ENCODE measurements at places on chromosomes 11 and 22.
A peak's percentile ranks its signal among the peaks of the same experiment; 100 is the strongest.

DNA sequence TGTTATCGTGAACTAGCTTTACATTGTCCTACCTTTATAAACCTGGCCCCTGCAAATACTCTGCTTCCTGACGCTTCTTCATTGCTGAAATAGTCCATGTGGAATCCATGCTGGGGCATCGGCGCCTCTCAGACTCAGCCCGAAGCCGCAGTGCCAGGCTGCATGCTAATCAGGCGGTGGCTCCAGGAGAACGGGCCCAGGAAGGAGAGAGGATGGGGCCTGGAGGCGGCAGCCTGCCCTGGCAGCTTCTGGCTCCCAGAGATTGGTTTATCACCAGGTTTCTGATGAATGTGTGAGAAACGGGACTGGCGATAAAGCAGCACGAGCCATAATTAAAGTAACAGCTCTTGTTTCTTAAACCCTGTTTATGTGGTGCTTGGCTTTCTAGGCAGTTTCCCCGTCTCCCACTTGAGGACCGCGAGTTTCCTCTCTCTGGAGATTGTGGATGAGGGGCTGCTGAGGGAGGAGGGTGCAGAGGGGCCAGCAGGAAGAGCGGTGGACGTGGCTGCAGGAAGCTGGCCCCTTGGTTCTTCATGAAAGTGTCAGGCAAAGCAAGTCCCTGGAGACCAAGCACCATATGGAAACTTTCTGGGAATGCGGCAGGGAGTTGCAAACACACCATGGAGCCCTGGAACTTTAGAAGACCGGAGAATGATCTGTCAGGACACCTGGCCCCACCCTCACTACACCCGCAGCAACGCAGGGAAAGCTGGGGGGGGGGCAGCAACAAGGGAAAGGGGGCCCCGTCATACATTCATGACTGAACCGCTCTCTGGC lies 93.4 kb downstream of the NTM start:
- DNase-seq = no peak

DNA sequence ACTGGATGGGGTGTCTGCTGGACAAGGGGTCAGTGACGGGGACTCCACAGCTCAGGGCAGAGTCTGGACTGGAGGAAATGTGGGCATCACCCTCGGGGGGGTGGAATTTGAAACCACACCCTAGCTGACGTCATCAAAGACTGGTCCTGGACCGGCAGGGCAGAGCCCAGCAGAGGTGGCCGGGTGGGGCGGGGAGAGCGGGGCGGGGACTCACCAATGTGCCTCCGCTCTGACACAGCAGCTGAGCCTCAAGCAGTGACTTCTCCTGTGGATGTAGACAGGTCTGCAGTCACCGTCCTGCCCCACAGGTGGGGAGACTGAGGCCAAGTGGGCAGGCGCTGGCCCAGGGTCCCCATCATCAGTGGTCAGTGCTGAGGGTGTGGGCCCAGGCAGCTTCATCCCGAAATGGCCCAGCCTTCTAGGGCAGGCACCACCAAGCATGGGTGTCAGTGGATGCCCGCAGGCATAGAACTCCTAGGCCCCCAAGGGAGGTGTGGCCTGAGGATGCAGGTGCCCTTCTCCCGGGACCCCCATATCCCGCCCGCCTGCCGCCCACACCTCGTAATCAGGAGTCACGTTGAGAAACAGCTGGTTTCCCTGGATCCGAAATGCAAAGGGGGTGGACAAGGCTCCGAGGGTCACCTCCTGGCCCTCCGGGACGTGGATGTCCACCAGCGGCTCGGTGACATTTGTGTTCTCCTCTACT lies 603 bp downstream of the CDHR5 start:
- DNase-seq = no peak

DNA sequence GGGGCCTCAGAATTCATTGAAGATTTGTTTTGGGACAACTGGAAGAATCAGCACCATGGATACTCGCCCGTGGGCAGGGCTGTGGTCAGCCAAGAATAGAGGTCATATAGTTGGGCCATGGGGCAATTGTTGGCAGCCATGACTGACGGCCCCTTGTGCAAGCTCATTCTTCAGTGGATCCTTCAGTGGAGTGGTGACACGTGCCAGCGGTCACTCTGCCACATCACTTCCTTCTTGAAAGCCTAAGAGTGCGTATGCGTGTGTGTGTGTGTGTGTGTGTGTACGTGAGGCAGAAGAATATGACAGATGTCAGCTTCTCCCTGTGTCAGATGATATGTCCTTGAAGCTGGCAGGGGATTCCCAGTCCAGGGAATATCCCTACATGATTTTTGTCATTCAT lies 1.8 kb upstream of the IL18BP start:
- no peak for DNase-seq

DNA sequence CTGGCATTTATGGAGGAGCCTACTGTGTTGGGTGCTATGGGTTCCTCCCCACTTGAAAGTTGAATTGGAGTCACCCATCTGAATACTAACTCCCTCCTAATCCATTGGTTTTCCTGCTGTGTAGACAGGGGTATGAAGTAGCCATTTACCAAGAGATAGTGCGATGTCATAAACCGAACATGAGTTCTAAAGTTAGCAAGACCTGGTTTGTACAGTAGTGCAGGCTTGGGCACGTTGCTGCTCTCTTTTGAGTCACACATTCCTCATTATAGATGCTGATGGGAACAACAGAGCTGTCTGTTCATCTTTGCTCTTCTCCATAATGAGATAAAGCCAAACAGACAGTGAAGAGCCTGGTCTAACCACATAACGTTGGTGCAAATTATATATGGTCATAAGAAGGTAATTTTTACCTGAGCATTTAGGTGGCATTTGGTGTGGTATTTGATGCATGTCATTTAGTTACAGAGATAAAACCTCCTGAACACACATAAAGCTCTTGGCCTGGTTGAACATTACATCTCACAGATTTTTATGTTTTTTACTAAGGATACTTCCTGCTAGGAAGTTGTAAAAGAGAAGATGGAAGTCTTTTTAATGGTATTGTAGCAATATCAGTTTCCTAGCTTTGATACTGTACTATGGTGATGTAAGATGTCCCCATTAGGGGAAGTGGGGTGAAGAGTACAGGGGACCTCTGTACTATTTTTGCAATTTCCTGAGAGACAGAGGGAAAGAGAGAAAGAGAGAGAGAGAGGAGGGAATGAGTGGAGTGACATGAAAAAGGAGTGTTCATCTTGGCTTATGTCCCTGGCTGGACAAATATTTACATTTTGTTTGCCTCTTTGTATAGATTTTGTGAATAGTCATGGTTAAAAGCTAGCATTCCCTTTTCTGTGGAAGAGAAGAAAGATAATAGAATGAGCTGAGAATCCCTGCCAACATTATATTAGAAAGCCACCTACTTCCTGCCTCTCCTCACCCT lies 27.9 kb downstream of the GRAP2 start:
- no peak for DNase-seq

- DNase-seq = peak; percentile 68
Measured at GRCh38 chr11:117817368-117818040, 7.0 kb downstream of the FXYD2 start.

DNA sequence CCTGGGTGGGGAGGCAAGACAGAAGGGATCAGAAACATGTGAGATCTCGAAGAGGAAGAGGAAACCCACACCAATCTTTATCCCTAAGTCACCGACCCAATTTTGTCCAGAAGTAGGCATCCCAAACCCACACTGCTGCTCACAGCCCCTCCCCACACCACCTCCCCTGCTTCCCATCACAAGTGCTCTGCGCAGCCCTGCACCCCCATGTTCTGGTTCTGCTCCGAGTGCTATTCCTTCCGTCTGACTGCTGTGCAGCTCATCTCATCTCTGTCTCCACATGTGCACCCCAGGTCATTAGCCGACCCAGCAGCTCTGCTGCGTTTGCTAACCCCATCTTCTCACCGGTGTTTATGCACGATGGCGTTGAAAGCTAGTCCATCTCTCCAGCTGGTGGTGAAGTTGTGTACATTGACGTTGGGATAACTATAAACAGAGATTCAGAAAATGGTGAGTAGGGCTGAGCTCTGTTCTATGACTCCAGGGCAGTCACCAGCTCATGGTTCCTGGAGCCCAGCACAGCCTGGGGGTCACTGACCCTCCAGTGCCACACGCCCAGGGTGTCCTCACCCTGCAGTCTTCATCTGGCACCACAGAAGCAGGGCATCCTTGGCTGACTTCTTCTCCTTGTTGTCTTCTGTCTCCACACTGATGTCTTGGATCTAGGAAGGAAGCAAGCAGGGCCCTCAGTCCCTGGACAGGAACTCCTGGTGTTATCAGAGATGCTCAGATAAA lies 15.1 kb downstream of the SPTBN2 start:
- no peak for DNase-seq

DNA sequence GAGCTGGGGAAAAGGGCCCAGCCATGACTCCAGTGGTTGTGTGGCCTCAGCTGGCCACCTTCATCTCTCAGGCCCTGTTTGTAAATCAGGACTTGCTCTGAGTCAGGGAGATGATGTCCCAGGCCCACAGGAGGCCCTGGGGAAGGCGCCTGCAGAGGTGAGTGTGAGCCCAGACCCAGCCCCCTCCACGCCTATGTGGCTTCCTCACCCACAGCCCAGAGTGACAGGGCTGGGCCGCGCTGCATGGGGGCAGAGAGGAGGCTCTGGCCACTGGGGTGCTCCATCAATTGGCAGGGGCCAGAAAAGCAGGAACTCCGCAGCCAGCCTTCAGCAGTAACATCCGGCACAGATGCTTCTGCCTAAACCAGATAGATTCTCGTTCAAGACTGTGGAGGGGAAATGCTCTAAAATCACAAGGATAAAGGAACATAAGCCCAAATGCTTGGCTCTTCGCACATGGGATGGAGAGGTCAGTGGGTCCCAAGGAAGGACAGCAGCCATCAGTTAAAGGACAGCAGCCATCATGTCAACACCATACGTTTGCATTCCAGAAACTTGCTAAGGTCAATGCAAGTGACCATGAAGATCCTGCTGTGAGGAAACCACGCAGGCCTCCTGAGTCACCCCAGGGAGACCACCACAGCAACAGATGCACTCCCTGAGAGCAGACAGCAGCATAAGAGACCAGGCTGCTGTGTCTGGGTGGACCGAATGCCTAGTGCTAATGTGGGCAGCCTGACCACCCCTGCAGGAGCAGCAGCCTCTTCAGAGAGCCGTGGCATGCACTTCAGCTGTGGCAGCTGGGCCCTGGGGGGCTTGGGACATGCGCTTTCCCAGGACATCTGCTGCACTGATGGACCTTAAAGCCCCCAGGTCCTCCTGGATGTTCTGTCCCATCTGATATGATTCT lies 28.3 kb downstream of the OSBPL5 start:
- DNase-seq = no peak
